Fibroblast of lung (primary cell): ENCODE measurements at places on chromosomes 2 and 18.

- no peak for DNase-seq
Observed at GRCh38 chr2:233423552-233423860, 69.2 kb downstream of the DGKD start.

GRCh38 chr2:97911922-97912575 lies 83.7 kb downstream of the TMEM131 start:
- peak; percentile 60 for DNase-seq

GRCh38 chr2:218622606-218623365 lies 15.1 kb downstream of the PLCD4 start:
- peak; percentile 21 for DNase-seq

DNA sequence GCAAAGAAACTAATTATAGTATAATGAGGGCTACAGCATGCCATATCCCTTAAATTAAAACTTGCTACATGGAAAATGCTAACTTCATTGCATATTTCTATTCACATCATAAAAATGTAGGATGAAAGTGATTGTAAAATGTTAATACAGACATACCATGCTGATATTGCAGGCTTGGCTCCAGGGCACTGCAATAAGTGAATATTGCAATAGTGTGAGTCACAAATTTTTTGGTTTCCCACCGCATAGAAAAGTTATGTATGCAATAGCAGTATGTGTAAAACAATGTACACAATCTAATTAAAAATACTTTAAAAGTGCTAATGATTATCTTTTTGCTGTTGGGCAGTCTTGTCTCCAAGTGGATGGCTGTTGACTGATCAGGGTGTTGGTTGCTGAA lies 162.1 kb downstream of the CD8B2 start:
- DNase-seq: no peak

- DNase-seq: peak; percentile 86
Observed at GRCh38 chr2:69926849-69927515, 12.1 kb downstream of the MXD1 start.

GRCh38 chr2:66164470-66164869 lies 270.5 kb upstream of the MEIS1 start:
- no peak for DNase-seq

DNA sequence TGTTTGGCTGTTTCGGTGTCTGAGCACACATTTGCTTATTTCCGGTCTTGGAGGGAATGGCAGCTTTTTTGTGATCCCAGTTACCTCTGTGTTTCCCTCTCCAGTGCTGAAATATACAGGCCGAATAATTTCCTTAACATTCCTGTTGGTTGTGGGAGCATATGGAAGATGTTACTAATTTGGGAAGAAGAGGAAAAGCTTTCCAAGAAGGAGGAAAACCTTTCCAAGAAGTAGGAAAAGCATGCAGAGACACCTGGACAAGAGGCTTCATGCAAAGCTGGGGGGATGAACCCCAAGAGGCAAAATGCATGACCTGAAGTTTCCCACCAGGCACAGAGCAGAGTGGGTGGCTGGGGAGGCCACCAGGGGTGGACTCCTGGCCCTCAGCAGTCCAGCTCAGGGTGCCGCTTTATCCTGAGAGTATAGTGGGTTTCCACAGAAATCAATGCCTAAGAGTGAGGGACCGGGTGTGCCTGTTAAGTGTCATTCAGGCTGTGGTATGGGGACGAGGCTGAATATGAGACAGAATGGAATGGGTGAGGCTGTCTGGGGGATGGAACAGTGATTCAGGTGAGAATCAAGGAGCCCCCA lies 25.5 kb upstream of the GNAL start:
- DNase-seq: no peak

DNA sequence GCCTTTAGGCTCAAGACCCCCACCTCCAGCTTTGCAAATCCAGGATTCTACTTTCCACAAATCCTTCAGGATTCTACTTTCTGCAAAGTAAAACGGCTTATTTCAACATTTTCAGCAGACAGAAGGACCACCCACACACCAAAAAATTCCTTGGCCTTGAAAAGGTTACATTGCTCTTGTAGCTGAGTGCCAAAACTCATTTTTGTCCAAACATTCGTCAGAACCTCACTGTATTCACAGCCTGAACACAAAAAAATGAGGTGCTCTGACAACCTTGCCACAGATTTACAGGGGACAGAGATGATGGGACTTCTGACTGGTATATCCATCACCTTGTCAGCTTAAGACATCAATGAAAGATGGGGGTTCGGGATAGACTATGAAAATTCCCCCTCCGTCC lies 63.0 kb upstream of the COX7A2L start:
- DNase-seq: peak; percentile 87

DNA sequence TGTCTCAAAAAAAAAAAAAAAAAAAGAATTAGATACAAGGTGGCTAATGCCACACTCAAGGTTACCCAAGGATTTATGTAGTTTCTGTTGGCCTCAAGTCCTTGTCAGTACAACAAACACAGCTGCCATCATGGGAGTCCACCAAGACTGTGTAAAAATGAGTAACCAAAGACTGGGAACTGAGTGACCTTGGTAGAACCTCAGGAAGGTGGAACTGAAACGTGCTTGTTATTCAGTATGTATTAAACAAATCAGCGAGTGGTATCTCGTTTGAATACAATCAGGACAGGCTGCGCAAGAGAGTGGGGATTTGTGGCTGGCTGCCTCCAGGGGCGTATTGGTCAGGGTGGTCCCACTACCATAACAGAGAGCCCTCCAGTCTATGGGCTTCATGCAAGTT lies 1.6 kb upstream of the SFTPB start:
- DNase-seq: no peak

GRCh38 chr2:216082117-216082711 lies 495 bp downstream of the TMEM169 start:
- no peak for DNase-seq

DNA sequence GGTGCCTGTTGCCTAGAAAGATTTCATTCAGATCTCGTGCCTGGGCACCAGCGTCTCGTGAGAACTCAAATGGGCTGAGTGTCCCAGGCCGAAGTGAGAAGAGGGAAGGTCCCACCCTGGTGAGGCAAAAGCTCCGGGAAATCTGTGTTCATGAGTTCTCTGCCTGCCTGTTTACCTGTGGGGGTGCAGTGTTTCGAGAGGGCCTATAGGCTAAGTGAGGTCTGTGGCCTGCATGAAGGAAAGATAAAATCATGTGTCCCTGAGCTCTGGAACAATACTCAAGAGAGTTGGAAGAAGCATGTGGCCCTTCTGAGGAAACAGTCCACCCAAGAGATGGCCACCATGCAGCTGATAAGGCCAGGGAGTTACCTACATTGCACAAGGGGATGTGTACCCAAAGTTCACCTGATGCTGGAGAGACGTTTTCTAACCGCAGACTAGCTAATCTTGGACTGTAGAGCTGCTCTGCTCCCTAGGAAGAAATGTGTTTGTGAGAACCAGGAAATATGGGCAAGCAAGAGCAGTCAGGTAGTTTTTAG lies 63.5 kb upstream of the ST3GAL5 start:
- DNase-seq: no peak

- DNase-seq: peak; percentile 85
Observed at GRCh38 chr2:36338827-36339145, 16.8 kb upstream of the CRIM1 start.

DNA sequence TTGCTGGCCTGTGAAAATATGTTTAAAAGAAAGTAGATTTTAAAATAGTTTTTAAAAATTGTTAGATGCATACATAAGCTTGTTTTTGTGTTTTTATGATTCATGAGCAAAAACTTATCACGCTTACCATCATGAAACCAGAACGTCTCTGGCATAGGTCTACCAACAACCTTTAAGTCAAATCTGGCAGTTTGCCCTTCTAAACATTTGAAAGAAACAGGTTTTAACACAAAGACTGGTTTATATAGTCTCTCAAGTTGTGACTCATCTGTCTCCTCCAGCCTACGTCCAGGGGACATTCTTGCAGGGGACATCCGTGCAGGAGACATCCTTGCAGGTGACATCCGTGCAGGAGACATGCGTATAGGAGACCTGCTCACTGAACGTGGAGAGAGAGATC lies 29.6 kb downstream of the TTN start:
- no peak for DNase-seq

GRCh38 chr2:43050866-43051265 lies 175.5 kb downstream of the ZFP36L2 start:
- DNase-seq: peak; percentile 44

- DNase-seq: no peak
Observed at GRCh38 chr2:190863946-190864345, 16.7 kb upstream of the GLS start.

- no peak for DNase-seq
Observed at GRCh38 chr2:961786-962185, 11.1 kb downstream of the SNTG2 start.

DNA sequence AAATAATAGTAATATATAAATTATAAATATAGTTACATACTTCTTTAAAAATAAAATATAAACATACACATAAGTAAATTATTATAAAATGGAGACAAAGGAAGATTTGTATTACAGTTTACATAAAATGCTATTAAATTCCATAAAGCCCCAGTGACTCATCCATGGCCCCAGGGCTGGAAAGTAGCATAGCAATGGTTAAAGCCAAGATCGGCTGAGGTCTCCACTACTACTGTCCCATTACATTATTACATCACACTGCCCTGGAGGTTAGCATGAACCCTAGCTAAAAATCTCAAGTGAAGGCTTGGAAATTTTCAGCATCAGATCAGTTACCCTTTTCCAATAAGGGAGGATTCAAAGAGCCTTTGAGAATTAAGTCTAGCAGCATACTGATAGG lies 936.2 kb downstream of the DSC3 start:
- DNase-seq: no peak

- DNase-seq: no peak
Observed at GRCh38 chr2:130823171-130823885, 13.4 kb upstream of the ARHGEF4 start.

- no peak for DNase-seq
Observed at GRCh38 chr2:126827371-126827770, 71.3 kb upstream of the TEX51 start.

- DNase-seq: peak; percentile 61
Observed at GRCh38 chr18:53991805-53992204, 232.7 kb downstream of the MBD2 start.

GRCh38 chr2:24329700-24330099 lies 30.6 kb downstream of the ITSN2 start:
- DNase-seq: no peak

GRCh38 chr18:2978661-2979106 lies 34.3 kb downstream of the LPIN2 start:
- DNase-seq: peak; percentile 74

DNA sequence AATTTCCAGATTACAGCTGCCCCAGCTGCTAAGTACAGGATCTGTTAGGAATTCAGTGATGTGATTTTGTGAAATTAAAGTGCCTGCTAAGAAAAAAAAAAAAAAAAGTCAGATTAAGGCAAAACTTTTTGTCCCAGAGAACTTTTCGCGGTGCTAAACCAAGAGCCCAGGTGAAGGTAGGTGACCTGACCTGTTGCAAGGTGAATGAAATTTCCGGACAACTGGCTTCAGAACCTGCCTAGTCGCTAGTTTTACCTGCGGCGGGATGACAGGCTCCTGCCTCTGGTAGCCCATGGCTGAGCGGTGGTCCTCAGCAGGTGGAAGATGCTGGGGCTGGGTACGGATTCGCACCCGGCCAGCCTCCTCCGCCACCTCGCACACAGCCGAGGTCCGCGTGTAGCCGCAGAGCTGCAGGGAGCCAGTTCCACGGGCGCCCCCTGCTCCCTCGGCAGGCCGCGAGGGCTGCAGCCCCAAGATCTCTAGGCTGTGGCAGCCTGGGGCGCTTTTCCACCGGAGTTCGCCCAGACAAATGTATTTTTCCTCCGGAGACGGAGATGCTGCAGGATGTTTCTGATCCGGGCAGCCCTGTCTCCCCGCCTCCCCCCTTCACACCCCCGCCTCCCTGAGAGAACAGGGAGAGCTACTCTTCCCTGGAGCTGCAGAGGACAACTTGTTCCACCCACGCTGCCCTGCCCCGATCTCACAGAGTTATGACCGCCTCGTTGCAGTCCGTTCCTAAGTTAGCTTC lies at the start of gene SLC38A11:
TSS of gene SLC38A11 (minus strand) at position 572 of the 748 bp plus-strand sequence. CDS start at position 294, 278 bp downstream.
- peak; percentile 33 for DNase-seq

DNA sequence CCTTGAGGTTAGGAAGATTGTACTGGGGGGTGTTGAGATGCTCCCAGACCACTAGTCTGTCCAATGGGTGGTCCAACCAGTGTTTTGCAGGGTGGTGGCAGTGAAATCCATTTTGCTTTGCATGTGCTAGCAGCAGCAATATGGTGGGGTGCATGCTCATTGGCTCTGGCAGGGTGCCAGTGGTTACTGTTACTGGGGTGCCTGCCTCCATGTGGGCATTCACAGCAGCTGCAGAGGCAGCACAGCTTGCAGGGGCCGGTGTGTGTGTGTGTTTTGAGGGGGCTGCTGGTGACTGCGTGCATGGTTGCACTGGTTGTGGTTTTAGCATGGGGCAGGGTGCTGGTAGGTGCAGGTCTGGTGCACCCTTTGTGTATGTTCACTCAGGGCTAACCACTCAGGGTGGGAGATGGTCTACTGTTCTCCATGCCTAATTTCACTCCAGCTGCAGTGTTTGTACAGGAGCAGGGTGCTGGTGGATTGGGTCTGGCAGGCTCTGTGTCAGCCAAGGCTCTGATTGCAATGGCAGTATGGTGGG lies 265.4 kb downstream of the NUP35 start:
- no peak for DNase-seq

DNA sequence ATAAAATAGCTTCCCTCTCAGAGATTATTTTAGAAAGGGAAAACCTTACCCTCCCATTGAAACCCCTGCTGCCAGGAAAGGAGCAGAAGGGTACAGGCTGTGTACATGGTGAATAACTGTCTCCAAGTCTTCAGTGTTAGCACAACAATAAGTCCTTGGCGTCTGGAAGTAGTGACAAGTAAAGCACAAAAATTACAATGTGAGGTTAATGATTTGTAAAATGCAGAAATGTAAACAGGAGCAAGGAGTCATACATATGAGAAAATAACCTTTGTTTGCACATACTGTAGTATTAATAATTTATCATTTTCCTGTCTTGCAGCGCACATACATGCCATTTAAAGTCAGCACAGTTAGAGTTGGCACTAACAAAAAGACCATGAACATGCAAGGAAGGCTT lies 40.5 kb downstream of the ABHD3 start:
- no peak for DNase-seq

DNA sequence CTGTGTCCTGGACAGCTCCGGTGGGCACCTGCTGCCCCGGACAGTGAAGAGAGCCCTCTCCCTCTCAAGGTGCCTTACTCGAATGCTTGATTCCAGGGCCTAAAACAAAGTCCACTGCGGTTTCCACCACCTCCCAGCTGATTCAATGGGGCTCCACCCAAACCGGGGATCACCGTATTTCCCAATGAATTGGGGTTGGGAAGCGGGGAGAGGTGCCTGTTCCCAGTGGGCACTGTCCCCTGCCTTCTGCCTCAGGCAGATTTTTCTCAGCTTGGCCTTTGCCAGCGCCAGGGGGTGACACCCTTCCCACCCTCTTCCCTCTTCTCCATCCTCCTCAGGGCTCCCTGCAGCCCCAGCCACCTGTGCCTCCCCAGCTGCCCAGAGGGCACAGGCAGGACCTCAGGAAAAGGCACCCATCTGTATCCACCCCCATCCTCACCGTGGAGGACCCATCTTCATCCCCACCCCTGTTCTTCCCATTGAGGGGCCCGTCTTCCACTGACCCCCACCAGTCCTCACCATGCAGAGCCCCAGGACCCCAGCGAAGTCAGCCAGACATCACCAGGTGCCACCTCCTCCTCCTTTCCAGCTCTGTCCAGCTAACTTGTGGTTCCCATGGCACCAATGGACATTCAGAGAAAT lies 66.7 kb upstream of the HPCAL1 start:
- DNase-seq: no peak
